Stimulated activated naive CD8-positive, alpha-beta T cell treated with anti-CD3 and anti-CD28 coated beads, Interleukin-15, Interleukin-2, amounts not matched to agents 100 U/mL and 50 U/mL, for 24 hours (primary cell): ENCODE measurements at places on chromosomes 16 and 17.

DNA sequence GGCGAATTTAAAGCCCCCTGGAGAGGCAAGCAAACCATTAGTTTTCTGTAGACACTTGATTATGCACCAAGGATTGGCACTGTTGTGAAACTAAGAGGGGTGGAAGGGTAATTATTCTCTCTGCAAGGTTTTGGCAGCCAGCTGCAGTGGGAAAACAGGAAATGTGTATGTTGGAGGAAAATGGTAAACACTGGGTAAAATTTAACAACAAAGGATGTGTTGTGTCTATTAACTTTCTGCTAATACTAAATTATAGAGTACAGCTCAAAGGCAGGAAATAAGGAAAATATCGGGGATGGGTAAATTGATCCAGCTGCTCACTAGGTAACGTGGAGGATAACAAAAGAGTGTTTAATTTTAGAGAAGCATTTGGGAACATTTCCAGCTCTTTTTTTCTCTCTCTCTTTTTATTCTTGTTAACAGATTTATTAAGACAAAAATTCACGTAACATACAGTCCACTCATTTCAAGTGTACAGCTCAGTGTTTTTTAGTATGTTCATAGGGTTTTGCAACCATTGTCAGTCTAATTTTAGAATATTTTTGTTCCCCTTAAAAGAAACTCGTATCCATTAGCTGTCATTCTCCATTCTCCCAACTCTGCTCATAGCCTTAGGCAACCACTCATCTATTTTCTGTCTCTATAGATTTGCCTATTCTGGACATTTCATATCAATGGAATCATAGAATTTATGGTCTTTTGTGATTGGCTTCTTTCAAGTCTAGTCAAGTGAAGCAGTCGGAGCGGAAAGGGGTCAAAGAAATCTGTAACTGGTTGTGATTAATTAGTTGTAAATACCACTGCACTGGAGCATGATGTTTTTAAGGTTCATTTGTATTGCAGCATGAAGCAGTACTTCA is 41.8 kb downstream of the TANGO6 start:
- no peak for DNase-seq

GRCh38 chr17:53039981-53040380 is 782.7 kb upstream of the KIF2B start:
- DNase-seq, result no peak

DNA sequence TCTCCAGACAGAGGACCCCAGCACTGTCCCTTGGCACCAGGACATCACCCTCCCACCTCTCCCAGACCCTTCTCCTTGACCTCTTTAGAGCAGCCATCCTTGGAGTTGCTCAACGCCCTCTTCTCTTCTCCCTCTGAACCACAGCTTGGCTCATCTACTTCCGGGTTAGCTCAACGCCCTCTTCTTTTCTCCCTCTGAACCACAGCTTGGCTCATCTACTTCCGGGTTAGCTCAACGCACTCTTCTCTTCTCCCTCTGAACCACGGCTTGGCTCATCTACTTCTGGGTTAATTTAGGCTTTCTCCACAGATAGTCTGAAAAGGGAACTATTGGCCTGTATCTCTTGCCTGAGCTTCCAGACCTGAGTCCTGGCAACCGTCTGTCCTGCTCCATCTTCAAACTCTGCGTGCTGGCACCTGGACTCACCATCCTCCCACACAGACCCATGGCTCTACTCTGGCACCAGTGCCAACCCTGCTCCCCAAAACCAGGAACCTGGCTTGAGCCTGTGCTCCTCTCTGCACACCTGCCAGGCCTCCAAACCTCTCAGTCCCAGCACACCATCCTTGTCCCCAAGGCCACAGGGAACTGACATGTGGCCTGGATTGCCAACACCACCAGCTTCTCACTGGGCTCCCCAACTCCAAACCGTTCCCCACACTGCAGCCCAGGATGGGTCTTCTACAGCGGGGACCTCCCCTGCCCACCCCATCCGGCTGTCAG is 25.3 kb upstream of the FAAP100 start:
- no peak for DNase-seq

- DNase-seq, result no peak
Observed at GRCh38 chr16:9503251-9503984, 412.0 kb downstream of the HAPSTR1 start.

DNA sequence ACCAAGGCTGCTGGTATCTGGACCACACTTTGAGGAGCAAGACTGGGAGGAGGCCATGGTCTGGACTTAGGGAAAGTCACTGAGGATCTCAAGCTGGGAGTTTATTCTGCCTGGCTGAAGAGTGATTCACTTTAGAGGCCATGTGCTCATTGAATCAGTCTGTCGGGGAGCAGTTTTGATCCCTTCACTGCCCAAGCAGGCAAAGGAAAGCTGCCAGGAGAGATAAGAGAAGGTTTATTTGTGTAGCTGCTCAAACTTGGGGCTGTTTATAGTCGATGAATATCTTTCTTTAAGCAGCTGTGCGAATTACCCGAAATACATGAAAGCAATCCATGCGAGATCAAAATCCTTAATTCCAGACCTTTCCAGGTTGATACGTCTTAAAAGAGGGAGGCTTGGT is 544.4 kb upstream of the EEF2KMT start:
- DNase-seq, result no peak

DNA sequence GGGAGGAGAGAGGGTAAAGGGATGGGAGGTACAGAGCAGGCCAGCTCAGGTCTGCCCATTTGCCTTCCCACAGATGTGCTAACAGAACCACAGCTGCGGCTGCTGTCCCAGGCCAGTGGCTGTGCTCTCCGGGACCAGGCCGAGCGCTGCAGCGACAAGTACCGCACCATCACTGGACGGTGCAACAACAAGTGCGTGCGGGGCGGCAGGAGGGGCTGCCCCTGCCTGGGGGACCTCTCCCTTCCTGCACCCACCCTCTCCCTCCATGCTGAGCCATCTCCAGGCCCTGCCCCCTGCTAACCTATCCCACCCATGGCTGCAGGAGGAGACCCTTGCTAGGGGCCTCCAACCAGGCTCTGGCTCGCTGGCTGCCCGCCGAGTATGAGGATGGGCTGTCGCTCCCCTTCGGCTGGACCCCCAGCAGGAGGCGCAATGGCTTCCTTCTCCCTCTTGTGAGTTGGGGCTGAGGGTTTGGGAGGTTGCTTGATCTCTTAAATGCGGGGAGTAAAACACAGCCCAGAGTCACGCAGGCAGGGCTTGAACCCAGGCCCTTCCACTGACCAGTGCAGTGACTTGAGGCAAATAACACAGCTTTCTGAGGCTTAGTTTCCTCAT is 1.2 kb downstream of the EPX start:
- DNase-seq, result no peak

DNA sequence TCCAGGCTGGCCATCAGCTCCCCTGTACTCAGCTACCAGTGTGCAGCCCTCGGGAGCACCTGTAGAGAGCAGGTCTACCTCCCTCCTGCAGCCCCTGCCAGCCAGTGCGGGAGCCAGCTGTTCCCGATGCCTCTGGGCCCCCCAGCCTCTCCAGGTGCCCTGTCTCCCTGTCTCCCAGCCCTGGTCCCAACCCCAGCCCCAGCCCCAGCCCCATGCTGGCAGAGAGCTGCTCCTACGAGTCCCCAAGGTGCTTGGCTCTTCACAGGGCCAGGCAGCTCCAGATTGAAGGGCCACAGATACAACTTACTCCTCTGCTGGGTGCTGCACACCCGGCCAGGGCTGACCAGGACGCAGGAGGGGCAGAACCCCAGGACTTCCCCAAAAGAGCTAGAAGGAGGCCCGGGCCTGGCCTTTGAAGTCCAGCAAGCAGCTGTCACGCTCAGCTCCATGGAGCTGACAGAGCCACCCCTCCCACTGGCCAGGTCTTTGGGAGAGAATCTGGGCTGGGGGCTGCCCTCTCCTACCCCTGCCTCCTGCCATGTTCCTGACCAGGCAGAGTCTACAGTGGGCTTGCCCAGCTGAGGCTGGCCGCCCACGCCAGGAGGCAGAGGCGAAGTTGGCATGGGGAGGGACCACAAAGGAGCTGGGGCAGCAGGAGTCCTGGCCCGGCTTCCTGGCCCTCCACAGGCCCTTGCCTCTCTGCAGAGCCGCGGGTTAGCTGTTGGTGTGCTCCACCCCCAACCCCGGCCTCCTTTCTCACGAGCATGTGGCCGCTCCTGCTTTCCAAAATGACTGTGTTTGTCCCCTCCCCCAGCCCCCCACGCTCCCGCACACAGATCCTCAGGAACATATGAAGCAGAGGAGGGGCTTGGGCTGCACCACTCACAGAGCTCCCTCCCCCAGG is 9.5 kb upstream of the ADAM11 start:
- no peak for DNase-seq

- DNase-seq, result no peak
Observed at GRCh38 chr17:66760324-66760723, 74.6 kb upstream of the CACNG5 start.

DNA sequence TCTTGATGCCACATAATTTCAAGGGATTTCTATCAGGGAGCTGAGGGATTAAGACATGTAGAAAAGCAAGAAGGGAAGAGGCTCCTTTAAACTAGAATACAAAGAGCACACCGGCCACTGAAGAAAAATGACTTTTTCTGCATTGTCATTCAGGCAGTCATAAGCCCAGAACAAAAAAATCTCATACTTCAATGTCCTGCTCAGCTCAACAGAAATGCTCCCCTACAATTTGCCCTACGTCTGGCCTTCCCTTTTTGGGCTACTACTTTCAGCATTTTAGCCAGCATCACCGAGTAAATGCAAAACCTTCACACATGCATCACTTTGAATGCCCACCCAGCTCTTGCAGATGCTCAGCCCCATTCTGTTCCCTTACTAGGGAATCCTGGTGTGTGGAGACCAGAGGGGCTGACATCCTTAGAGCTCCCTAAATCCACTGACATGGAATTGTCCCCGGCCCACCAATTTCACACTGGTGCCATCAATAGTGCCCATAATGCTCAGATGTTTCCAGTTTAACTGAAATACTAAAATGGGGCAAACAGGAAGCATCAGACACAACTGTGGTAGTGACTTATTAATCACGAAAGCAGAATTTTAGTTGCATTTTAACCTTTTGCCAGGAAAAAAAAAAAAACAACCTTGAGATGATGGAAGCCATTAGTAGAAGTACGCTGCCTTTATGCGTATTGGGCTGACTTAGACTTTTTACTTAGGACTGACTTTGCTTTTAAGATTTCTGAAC is 2.7 kb downstream of the MAP3K14 start:
- no peak for DNase-seq
